ENCODE measurements at places on chromosomes 13 and 19.

DNA sequence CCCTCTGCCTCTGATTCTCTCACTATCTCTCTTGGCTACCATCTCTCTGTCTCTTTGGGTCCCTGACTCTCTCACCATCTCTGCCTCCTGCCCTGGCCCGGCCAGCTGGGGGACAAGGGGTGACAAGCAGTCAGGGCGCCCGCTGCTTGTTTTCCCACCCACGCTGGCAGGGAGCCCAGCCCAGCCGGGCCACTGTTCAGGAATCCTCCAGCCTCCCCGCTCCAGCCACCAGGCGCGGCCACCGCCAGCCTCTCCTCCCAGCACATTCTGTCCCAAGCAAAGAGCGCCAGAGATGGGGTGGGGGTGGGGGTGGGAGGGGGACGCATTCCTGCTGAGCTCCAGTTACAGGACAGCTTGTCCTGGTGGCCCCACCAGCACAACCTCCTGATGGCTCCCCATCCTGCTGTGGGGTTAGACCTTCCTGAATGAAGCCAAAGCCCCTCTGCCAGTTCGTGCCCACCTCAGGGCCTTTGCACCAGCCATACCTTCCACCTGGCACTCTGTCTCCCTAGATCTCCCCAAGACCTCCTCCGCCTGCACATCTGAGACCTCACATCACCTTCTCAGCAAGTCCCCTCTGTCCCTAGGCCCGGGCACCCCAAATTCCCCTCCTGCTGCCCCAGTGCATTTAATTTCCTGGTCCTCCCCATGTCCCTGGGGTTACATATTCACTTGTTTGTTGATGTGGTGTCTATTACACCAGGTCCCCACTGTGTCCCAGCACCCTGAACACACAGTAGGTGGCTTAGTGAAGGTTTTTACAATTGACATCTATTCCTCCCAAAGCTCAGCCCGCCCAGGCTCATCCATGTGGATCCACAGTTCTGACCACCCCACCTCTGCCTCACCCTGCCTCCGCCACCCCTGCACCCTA is 12.5 kb downstream of the ARRDC2 start:
- DNase-seq = no peak

DNA sequence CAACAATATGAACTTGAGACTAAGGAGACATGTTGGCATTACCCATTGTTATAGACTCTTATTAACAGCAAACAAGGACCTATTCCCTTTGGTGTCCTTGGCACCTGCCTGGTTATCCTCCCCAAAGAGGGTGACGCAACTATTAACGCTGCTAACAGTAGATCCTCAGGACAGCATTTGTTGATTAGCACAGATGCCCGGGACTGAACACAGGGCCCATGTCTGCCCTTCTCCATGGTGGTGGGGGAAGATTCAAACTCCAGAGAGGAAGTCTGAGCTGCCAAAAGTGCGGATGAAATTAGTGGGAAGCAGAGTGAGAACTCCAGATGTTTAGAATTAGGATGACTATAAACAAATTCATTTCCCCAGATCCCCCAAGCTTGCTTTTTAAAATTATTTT is 101.2 kb upstream of the RAP2A start:
- no peak for DNase-seq

DNA sequence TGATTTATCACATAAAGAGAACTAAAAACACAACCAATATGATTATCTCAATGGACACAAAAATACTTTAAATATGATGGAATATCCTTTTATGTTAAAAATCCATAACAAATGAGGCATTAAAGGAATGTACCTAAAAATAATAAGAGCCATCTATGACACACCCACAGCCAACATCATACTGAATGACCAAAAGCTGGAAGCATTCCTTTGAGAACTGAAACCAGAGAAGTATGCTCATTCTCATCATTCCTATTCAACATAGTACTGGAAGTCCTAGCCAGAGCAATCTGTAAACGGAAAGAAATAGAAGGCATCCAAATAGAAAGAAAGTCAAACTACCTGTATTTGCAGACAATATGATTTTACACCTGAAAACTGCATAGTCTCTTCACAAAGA is 671.0 kb downstream of the SLITRK1 start:
- no peak for DNase-seq

GRCh38 chr13:73742982-73743381 is 391.2 kb downstream of the KLF12 start:
- no peak for DNase-seq

DNA sequence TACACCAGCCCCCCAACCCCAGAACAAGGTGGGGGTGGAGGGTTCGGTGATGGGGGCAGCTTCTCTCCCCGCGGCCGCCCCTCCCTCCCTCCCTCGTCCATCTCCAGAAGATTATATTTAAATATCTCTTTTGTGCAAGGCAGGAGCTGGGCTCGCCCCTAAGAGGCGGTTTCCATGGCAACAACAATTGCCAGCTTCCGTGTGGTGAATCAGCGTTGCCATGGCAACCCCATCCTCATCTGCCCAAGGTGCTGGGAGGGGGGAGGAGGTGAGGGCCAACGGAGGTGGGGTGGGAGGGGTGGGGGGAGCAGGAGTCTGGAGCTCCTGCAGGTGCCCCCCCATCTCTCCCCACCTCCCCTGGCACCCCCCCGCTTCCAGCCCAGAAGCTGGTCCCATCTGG is 46.4 kb downstream of the CELF5 start:
- DNase-seq = peak; percentile 54

DNA sequence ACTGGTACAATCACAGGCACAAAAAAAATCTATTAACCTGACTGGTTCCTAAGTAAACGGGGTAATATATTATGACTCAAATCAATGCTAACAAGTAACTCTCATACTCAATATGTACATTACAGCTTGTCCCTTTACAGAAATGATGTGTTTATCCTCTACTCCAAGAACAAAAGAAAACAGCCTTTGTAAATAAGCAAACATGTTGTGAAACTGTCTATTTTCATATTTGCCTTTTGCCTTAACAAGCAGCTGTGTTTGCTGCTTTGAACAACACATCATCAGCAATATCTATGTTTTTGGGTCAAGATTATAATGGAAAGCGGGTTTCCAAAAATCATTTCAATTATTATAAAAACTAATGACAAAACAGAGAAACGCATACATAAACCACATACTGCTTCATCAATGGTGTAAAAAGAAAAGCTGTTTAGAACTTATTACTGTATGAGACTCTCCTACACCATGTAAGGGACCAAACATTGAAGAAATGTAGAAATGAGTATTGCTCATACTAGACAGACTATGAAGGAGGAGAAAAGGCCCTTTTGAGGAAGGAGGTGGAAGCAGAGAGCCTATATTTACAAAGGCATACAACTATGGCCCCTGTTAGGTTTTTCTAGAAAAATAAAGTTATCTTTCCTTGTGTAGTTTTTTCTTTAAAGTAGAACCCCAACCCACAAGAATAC is 14.8 kb downstream of the TBC1D4 start:
- no peak for DNase-seq

DNA sequence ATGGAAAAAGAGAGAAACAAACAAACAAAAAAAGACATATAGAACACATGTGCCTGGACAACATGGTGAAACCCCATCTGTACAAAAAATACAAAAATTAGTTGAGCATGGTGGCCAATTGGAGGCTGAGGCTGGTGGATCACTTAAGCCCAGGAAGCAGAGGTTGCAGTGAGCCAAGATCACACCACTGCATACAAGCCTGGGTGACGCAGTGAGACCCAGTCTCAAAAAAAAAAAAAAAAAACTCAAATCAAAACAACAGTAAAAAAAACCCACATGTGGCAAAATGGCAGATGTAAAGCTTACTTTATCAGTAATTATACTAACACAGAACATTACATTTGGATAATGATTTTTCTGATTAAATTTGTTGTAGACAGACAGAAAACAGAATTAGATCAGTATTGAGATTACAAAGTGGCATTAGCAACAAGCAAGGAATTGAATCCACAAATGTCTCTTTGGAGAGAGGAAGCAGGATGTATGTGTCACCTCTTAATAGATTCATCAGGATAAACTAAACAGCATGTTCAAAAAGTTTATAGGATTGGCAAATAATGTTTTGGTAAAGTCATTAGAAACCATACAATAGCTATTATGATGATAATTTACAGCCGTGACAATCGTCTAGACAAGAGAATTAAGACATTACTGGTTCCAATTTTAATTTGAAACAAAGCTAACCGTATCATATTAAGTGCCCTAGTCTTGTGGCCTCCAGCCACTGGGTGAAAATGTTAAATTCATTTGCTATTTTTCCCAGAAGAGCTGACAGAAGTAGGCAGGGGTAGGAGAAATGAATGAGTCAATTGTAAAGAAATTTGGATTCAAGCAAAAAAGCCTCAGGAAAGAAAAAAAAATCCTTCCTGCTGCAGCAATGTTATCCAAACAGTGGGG is 206.0 kb downstream of the FGF14 start:
- no peak for DNase-seq

GRCh38 chr13:28653111-28653510 is 5.8 kb upstream of the POMP start:
- DNase-seq = no peak

- no peak for DNase-seq
Measured at GRCh38 chr13:75071395-75071794, 410.6 kb downstream of the TBC1D4 start.

DNA sequence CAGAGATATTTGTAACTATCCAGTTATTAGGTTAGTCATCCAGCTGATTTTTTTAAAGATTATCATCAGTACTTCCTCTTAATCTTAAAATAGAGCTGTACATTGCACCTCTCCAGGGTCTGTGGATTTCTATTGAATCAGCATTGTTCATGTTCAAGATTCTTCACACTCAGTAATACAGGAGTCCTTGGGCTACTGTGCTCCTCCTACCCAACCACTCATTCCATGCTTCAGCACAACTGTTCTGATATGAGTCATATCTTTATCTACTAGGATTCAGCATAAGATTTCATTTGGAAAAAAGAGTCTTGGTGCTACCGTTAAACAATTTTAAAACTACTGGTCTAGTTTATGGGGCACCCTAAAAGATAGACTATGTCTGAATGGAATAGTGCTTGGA is 357.8 kb downstream of the DCT start:
- no peak for DNase-seq

DNA sequence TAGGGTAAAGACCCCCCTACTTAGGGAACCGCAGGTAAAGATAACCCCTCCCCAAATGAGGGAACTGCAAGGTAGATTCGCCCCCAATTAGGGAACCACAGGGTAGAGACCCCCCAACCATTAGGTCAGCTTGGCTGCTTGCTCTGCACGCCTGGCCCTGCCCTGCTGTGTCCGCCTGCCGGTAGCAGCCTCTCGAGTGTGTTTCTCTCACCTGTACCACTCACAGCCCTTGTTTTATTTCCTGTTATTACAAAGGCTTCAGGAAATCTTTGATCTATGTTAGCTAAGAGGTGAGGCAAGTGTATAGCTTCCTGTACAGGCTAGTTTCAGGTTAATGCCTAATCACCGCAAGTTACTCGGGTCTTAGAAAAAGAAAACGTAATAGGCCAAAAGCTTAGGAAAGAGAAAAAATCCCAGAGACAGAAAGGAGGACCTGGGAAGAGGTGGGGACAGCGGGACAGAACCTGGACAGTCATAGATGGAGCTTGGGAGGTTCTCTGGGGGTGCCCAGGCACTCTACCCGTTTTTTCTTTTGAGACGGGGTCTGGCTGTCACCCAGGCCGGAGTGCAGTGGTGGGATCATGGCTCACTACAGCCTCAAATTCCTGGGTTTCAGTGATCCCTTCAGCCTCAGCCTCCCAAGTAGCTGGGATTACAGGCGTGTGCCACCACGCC is 23.1 kb upstream of the EIF3G start:
- no peak for DNase-seq

DNA sequence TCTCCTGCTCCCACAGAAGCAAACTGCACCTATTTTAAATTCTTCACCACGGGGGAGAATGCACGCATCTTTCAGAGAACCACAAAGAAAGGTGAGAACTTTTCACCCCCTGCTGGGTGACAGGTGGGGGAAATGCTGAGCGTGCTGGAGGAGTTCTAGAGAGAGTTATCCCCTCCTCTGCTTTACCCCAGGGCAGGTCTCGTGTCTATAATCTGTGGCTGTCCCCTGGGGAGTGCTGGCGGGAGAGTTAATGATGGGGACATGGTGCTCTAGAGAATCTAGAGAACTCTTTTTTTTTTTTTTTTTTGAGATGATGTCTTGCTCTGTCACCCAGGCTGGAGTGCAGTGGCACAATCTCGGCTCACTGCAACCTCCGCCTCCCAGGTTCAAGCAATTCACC is 6.8 kb downstream of the CACNG6 start:
- DNase-seq = no peak

- DNase-seq = no peak
Measured at GRCh38 chr13:45194081-45194939, 6.5 kb downstream of the KCTD4 start.

DNA sequence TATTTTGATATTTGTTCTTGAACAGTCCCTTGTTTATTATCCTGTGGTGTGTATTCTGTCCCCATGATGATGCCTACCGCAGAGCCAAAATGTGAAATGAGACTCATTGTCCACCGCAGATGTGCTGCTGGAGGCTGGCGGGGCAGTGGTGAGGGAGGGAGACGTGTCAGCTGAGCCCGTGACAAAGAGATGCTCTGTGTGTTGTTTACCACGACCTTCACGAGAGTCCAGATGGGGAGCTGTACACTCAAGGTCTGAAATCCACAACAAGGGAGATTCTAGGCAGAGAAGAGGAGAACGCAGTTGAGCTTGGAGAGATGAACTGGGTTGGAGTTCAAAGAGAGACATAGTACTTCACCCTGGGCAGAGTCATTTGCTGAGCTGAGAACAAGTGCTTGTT is 20.8 kb upstream of the AMER2 start:
- no peak for DNase-seq

- DNase-seq = no peak
Measured at GRCh38 chr13:28449826-28450773, 44.8 kb downstream of the FLT1 start.

- DNase-seq = no peak
Measured at GRCh38 chr13:38641164-38641948, 45.5 kb upstream of the FREM2 start.

GRCh38 chr19:1270854-1271527 is 1.9 kb downstream of the CIRBP start:
- DNase-seq = no peak

DNA sequence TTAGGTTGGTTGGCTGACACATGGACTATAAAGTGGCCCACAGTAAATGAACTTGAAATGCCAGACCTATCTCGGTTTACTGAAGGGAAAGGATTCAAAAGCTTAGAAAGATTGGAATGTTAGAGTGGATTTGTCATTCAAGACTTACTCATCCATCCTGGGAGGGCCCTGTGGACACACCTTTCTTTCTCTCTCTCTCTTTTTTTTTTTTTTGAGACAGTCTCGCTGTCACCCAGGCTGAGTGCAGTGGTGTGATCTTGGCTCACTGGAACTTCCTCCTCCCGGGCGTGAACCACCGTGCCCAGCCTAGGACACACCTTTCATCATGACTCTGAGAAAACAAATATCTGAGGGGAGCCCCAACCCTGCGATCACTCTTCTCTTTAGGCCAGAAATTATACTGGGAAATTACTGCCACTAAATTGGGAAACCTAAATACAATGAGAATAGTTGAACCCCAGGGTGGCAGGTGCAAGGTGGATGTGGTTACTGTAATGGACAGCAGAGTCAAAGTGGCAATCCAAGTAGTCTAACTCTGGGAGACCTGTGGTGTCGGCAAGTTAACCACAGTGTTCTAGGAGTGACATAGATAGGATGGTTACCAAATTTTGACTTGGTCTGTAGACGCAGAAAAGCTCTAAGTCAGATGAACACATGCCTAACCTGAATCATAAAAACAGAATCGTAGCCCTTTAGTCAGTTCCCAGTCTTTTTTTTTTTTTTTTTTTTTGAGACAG is 47.1 kb upstream of the ZMYM5 start:
- DNase-seq = no peak

- DNase-seq = no peak
Measured at GRCh38 chr19:45473682-45474605, 6.1 kb downstream of the FOSB start.
